ENCODE measurements at places on chromosomes 3 and 15.

- no peak for DNase-seq
Observed at GRCh38 chr3:188170461-188171459, 16.8 kb downstream of the LPP start.

DNA sequence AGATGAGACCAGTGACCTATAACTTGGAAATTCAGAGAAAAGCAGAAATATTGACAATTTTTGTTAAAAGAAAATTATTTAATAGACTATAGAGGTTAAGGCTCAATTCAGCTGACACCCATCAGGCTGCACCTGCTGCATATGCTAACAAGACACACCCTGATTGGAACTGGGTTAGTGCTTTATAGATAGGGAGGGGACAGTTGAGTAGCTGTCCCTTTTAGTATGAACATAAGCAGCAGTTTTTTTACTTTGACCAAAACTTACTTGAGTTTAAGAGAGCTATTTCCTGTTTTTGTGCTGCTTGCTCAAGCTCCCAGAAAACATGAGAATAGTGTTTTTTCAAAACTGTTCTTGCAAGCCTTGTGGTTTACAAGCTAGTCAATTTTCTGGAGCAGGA, 292.6 kb downstream of the LRRC3B start:
- DNase-seq, result no peak

DNA sequence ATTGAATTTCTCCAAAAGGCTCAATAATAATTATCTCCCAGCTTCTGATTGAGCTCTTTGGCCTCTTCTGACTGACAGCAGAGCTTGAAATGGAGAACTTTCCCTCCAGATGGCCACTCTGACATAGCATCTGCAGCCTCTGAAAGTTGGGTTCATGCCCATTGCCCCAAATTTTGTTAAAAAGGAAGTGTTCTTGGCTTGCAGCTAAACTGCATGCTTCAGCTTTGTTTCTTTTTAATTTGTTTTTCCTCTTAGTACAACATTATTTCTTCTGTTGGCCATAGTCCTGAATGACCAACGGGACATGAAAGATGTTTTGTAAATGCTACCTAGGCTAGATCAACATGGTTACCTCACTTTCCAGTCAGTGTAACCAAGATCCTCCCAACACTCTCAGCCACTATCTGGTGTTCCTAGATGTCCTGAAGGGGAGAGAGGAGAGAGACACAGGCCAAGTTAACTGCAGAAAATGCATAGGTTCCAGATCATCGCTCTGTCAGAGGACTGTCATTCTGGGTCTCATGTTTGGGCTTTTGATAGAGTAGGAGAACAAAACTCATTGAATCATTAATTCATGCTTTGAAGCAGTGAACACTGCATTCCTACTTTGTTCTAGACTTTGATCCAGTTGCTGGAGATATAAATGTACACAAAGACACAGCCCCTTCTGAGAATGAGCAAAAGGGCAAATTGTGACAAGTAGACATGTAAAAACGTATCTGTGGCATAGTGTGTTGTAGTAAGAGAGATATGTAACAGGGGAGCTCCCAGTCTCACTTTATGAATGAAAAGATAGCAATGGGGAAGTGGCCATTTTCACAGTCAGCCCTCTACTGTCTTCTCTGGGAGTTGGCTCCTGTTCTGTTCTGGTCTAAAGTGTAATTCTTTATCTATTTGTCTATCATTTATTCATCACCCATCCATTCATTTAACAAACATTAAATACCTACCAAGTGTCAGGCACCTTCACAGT, 156.2 kb downstream of the ZNF621 start:
- no peak for DNase-seq

GRCh38 chr15:70026991-70027390, 70.7 kb downstream of the TLE3 start:
- DNase-seq, result no peak

DNA sequence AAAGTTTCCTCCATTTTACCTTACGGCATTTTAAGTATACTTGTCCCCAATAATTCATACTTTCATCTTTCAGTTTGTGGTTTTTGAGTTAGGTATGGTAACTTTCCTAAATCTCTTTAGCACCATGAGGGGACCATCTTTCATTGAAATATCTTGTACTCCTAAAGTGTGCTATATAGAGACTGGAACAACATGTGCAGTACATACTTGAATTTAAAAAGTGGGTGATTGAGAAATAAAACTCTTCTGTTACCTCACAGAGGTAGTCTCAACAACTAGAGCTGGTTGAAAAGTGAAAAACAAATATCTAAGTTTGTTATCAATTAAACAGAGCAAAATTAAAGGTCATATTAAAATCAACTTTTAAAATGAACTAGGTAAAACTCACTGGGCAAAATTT, 423.1 kb downstream of the ROBO2 start:
- DNase-seq, result no peak

DNA sequence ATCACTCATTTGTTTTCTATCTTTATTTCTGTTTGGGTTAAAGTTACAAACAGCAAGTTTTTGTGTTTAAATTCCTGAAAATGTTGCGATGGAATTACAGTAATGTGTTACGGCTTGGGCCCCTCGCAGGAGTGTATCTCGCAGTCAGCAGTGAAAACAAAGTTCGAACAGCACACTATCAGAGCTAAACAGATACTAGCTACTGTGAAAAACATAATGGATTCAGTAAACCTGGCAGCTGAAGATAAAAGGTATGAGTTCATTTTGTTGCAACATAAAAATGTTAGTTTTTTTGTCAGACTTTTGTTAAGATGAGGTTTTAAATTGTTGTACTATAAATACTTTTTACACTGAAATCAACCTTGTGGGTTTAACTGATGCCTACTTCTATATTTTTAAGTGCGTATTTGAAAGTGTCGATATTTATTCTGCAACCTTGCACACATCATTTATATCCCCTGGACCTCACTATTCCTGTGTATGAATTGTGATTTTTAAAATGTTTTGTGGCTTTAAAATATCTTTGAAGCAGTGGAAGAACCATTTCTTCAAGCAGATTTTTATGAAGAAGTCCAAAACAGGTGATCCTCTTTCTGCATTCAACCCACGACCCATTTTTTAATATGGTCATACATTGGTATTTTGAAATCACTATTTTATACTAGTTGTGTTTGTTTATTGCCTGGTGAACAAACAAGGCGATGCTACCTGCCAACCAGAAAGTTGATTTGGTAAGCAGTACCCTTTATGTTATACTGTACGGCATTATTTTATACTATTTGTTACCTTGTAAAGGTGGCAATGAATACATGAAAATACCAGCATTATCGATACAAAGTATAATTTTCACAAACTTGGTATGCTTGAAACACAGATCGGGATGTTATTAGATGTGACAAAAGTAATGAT, 27.8 kb downstream of the MFN1 start:
- DNase-seq, result no peak

DNA sequence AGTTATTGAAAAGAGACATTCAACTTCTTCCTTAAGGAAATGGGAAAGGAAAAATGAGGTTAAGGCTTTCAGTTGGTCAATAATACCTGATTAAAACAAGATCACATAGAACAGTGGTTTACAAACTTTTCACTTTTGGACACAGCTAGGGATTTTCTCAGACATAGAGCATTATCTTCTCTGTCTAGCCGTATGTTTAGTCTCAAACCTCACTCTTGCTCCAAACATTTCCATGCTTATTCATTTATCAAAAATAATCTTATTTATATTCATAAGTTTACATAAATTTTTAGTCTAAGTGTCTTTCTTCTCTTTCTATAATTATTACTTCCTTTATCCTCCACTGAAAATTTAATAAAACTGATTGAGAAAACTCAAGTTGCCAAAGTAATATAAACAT, 114.2 kb upstream of the AZI2 start:
- DNase-seq, result no peak

- DNase-seq, result peak; percentile 80
Observed at GRCh38 chr3:46566040-46566641, at the start of gene LRRC2. TSS of gene LRRC2 (minus strand) at chr3:46566302. CDS start at chr3:46551591, 14,711 bp downstream.

DNA sequence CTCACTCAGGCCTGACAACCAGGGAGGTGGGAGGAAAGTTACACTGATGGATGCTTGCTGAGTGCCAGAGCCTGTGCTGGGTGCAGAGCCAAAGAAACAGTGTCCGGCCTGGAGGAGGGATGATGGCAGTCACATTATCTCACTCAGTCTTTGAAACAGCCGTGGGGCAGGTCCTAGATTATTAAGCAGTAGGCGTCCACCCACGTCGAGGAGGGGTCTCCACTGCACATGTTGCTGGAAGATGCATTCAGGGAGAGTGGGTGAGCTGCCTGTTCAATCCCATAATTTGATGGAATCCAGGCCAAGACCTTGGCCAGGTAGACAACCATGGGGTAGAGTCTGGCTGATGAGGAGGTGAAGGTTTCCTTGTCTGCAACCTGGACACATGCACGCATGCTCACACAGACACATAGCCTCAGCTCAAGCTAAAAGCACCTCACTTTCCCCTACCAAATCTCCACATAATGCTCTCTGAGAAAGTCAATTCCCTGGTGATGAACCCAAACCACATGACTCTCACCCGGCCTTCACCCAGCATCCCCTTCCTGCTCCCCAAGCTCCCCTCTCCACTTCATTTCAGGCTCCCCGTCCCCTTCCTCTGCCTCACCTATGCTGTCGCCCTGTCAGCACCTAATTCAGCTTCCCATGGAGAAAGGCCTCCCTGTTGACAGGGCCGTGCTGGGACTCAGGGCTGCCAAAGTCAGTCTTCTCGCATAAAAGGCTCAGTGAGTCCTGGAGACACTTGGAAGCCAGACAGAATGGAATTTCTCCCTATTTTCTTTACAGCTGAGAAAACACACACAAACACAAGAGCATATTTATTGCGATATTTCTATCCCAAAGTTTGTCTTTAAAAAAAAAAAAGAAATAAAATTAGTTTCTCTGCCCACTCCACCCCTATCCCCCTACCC, 29.8 kb downstream of the ACAN start:
- no peak for DNase-seq

DNA sequence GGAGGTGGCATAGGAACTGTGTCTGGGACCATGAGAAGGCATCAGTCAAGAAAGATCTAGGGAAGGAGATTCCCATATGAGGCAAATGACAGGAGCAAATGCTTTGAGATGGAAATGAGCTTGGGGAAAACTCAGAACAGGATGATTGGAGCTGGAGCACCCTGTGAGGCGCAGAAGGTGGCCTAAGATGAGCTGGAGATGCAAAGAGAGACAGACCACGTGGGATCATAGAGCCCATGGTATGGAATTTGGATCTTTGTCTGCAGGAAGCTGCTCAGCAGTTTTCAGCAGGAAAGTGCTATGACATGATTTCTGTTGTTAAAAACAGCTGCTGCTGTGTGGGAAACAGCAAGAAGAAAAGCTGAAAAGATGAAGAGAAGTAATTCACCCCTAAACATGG, 310.6 kb downstream of the MAGI1 start:
- peak; percentile 14 for DNase-seq

- no peak for DNase-seq
Observed at GRCh38 chr3:197913641-197914380, 36.2 kb upstream of the RPL35A start.

DNA sequence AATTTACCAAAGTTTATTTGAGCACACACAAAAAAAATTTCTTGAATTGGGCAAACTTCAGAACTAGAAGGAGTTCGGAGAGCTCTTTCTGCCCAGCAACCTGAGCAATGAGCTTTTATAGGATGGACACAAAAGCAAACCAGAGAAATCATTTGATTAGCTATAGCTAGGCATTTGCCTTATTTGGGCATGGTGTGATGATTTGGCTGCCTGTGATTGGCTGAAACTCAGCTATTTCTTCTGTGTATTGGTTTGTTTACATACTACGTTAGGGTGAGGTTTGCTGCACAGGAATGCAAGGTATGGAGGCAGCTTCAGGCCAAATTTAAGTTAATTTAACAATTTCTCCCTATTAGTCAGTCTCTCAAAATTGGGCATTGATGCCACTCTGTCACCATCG, 65.1 kb downstream of the NEK11 start:
- DNase-seq, result peak; percentile 8

GRCh38 chr3:30768703-30769550, 125.5 kb downstream of the GADL1 start:
- DNase-seq, result peak; percentile 24

DNA sequence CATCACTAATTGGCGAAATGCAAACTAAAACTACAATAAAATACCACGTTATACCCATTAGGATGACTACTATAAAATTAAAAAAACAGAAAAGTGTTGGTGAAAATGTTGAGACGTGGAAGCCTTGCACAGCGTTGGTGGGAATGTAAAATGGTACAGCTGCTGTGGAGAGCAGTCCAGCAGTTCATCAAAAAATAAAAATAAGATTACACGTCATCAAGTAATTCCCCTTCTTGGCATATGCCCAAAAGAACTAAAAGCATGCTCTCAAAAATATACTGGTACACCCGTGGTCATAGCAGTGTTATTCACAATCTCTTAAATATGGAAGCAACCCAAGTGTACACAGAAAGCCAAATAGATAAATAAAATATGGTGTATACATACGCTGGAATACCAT, 71.8 kb upstream of the NDN start:
- DNase-seq, result no peak

DNA sequence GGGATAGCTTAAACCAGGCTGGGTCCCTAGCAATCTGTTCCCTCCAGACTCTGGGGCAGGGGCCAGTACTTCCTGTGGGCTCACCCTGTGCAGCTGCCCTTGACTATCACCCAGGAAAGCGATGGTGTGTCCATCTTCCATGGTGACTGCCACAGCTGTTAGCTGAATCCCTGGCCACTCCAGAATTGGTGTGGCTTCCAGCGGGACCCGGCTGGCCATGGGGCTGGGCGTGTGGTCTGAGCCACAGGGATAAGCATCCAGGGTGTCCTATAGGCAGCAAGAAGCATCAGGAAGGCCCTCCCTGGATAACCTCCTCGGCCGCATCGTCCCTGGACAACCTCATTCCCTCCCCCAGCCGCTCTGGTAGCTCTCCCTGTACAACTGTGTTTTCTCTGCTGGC, 7.2 kb downstream of the PLXNB1 start:
- DNase-seq, result no peak

- no peak for DNase-seq
Observed at GRCh38 chr3:43874731-43875130, 184.0 kb downstream of the ABHD5 start.

DNA sequence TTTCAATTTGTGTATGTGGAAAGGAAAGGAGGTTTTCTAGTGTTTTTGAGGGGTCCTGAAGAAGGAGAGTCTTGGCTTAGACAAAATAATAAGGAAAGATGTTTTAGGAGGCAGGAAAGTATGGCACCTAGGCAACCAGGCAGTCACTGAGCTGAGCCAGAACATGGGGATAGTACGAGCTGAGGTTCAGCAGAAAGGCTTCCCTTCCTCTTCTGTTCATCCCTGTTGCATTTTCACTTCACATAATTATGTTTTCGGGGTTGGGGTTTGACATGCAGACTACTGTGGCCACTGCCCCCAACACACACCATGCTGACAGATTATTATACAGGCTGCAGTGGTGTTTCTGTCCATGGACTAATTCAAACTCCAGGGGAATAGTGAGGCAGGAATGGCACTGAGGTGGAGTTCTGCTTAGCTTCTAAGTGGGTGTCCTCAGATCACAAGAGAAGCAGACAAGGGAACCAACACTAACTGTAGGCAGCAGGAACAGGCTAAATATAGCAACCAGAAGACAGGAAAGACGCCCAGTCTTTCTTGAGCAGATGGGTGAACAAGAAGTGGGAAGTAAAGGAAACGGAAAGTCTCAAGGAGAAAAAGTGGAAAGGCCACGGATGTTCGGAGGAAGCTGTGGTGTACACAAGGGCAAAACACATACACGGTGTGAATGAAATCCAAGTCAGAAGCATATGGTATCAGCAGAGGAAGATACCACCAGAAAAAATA, 305.8 kb downstream of the PLCL2 start:
- DNase-seq, result no peak

- peak; percentile 19 for DNase-seq
Observed at GRCh38 chr3:17686613-17687012, 55.8 kb downstream of the TBC1D5 start.

GRCh38 chr15:96333131-96334016, 2.9 kb downstream of the NR2F2 start:
- peak; percentile 86 for DNase-seq

- DNase-seq, result peak; percentile 21
Observed at GRCh38 chr15:57198654-57199291, 177.5 kb upstream of the CGNL1 start.

All from H7 (cell line).